Epithelial cell of prostate (primary cell): ENCODE measurements at places on chromosomes 1 and 21.

DNA sequence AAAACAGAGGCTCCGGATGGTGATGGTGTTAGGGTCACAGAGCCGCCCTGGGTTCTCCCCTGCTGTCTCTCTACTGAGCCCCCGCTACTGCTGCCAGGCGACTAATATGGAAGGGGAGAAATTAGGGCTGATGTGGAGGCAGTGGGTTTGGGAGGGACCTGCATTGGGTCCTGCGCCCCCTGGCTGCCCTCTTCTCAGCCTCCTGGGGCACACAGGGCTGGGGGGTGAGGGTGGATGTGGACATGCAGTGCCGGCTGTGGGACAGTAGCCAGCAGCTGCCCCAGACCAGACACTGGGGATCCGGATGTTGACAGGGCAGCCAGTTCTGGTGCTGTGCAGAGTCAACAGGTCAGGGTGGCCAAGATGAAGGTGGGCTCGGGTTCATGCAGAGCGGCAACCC, 1.5 kb upstream of the CLCNKB start:
- DNase-seq, result no peak

DNA sequence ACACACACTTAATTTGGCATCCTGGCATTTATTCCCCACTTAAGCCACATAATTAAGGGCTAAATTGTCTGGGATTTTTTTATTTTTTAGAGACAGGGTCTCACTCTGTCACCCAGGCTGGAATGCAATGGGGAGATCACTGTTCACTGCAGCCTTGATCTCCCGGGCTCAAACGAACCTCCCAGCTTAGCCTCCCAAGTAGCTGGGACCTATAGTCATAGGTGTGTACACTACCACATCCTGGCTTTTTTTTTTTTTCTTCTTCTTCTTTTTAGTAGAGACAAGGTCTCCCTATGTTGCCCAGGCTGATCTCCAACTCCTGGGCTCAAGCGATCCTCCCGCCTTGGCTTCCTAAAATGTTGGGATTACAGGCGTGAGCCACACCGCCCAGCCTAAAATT, 24.2 kb downstream of the ZZZ3 start:
- no peak for DNase-seq

DNA sequence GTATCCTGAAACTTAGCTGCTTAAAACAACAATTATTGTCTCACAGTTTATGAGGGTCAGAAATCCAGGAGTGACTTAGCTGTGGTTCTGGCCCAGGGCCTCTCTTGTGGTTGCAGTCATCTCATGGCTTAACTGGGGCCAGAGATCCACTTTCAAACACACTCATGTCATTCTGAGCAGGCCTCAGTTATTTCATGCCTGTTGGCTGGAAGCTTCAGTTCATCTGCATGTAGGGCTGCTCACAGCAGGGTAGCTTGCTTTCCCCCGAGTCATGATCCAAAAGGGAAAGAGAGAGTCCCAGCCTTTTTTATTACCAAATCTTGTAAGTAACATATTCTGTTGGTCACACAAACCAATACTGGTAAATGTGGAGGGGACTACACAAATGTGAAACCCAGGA, 96.6 kb upstream of the B3GALT2 start:
- no peak for DNase-seq

DNA sequence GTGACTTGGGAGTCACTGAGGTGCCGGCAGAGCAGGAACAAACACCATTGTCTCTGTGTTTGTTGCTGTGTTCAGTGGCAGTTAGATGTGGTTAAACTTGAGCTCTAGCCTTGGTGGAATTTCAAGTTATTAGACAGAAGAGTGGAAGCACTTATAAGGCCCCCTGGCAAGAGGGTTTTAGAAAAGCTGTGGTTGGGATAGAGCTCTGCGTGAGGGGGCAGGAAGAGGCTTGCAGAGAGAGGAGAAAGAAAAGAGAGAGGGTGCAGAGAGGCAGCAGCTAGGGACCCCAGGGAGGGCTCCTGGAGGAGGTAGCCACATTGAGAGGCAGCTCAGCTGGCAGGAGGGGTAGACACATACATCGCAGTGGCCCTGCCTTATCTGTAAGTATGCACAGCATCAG, 128.2 kb downstream of the GALNT2 start:
- no peak for DNase-seq

- DNase-seq, result no peak
Observed at GRCh38 chr1:71755441-71755840, 526.9 kb downstream of the NEGR1 start.

- DNase-seq, result no peak
Observed at GRCh38 chr1:114737314-114737849, 20.4 kb downstream of the CSDE1 start.

DNA sequence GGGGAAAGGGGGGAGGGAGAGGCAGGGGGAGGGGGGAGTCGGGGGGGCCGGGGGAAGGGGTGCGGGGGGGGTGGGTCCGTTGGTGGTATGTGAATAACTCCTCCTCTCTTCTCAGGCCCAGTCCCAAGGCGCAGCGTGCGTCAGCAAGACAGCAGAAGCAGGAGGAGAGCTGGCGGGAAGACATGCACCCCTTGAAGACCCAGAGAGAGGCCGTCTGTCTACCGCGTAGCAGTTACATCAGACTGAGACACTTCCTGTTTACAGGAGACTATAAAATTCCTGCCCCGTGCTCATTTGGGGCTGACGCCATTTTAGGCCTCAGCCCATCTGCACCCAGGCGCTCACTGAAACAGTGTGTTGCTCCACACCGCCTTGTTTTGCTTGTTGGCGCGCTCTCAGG, 55.3 kb downstream of the SETD4 start:
- no peak for DNase-seq

DNA sequence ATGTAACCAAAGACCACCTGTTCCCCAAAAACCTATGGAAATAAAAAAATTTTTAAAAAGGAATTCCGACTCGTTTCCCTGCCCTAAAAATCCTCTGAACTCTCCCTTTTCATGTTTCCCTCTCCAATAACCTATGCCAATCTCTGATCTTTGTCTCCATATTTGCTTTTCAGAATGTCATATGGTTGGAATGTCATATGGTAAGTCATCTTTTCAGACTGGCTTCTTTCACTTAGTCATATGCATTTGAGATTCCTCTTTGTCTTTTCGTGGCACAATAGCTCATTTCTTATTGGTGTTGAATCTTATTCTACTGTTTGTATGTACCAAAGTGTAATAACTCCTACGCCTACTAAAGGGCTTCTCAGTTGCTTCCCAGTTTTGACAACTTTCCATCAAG, 117.5 kb downstream of the BACH1 start:
- DNase-seq, result no peak

DNA sequence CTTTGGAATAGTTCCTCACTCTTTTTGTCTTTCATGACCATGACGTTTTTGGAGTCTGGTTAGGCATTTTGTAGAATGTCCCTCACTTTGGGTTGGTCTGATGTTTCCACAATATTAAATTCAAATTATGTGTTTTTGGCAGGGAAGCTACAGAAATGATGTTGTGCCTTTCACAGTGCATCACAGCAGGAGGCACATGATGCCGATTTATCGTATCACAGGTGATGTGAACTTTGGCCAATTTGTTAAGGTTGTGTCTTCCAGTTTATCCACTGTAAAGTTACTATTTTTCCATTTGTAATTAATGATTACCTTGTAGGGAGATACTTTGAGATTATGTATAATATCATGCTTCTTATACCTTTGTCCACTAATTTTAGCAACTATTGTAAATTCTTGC, 114.3 kb downstream of the FGGY start:
- no peak for DNase-seq

DNA sequence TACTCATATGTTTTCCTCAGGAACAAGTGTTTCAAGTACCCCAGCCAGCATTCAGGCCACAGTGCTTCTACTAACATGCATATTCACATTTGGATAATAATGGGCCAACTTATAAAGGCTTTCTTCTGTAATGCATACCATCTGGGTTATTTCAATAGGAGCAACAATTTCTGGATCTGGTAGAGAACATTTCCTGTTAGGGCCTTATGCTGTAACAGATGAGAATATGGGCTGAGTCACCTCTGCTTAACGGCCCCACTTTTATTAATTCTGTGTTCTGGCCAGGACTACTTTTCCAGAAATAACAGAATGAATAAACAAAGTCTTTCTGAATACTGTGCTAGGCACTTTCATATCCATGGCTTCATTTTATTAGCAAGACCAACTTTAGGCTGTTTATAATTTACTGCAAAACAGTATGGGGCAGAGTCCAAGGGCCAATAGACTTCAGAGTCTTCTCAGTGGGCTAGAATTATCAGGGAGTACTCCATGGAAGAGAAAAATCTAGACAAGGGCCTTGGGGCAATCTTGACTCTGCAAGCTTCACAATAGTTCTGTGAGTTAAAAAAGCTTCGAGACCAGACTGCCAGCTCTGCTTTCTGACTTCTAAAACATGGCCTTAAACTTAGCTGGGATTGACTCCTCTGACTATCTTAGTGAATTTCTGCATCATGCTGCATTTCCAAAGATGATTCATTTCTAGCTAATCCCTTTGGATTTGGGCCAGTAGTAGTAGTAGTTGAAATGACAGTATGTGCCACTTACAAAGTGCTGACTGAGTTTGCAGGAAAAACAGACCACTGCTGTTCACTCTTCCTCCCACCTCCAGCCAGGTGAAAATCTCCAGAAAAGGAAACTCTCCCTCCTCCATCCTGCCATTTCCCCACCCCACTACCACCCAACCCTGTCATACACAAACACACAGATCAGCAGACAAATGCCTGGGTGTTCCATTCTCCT, 8.2 kb upstream of the SSX2IP start:
- DNase-seq, result peak; percentile 34

- peak; percentile 36 for DNase-seq
Observed at GRCh38 chr1:183942933-183943693, 94.4 kb downstream of the COLGALT2 start.
